ENCODE measurements at places on chromosomes 12 and 14.

- DNase-seq: no peak
These were observed 326.1 kb downstream of the FSCB start for GRCh38 chr14:44180975-44181374.

- DNase-seq: peak; percentile 81
These were observed 6.9 kb upstream of the NTS start for GRCh38 chr12:85866986-85867776.

DNA sequence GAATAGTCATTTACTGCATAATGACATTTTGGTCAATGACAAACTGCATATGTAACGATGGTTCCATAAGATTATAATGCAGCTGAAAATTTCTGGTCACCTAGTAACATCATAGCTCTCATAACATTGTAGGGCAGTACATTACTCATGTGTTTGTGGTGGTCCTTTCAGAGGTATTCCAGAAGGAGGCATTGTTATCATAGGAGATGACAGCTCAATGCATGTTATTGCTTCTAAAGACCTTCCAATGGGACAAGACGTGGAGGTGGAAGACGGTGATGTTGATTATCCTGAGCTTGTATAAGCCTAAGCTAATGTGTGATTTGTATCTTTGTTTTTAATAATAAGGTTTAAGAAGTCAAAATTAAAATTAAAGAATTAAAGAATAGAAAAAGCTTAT is 43.8 kb upstream of the TSPAN11 start:
- DNase-seq: no peak

DNA sequence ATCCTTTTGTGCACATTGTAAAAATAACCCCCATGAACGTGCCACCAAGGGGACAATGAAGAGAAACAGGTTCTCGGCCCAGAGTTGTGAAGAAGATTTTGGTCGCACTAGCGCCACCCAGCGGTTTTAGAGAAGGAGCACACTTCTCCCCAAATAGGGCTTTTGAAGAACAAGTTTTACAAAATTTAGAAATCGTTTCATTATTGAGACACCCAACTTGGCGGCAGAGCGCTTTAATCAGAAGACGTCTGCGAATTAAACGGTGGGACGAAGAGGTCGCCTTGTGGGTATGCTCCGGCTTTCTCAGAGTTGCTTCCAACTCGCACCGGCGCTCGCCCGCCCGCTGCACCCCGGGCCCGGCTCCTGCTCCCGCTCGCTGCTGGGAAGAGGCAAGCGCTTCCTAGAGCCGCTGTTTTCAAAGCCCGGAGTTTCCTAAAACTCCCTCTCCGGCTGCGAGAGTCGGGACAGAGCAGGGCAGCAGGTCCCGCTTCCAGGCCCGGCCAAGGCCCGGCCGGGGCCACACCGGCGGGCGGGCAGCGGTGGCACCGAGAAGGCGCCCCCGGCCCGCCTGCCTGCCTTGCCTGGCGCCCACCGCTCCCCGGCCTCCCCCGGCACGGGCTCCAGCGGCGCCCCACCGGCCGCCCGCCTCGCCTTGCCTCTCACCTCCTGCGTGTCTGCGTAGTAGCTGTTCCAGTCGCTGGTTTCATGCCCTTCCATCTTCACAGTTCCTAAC is 645 bp downstream of the FOXA1 start:
- peak; percentile 85 for DNase-seq

- DNase-seq: no peak
These were observed 115.5 kb upstream of the AEBP2 start for GRCh38 chr12:19323805-19324204.

DNA sequence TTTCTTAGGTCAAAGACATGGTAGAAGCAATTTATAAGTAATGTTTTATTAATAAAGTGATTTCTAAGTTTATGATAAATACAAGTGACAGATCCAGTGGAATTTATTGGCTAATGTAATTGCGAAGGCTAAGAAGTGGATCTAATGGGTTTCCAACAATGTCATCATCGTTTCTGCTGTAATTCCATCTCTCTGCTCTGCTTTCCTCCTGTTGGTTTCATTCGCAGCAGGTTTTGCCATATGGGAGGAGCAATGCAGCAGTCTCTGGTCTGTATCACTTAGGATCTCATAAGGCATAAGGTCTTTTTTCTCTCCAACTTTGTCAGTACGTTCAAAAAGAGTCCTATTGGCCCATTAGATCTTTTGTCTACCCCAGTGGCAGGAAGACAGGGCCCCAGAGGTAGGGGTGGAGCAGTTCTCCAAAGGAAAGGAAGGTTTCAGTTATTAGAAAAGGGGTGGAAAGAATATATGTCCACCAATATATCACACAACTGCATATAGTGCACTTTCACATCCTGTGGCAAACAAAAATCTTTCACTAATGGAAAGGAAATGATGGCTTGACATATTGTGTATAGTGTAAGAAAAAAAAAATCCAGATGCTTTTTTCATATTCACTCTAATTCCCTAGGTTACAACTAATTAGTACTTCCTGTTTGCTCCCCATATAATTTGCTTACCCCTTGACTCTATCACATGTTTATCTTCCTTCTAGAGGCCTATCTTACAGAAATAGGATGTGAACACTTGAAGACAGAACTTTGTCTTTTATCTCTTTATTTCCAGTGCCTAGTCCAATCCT is 451.3 kb downstream of the ZFP36L1 start:
- DNase-seq: no peak

DNA sequence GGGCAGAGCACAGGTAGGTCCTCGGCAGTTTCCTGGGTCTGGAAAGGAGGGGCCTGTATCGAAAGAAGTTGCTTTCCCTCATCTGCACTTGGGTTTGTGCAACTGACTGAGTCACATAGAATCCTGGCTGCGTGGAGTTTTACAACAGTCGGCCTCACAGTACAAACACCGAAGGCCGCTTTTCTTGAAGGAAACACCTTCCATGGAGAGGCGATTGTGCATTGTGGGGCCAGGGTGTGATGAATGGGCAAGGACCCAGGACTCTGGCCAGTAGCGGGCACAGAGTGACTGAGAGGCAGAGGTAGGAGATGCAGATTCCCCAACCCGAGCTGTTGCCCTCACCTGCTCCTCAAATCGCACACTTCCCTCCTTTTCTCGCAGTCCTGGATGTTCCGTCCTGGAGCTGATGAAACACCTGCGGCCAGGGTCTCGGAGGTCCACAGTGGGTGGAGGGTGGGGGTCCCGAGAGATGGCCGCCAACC is 7.7 kb downstream of the CCND2 start:
- no peak for DNase-seq

- no peak for DNase-seq
These were observed 42.6 kb upstream of the KRR1 start for GRCh38 chr12:75553836-75554555.
